WERI-Rb-1 (cell line): ENCODE measurements at places on chromosomes 7 and 10.

DNA sequence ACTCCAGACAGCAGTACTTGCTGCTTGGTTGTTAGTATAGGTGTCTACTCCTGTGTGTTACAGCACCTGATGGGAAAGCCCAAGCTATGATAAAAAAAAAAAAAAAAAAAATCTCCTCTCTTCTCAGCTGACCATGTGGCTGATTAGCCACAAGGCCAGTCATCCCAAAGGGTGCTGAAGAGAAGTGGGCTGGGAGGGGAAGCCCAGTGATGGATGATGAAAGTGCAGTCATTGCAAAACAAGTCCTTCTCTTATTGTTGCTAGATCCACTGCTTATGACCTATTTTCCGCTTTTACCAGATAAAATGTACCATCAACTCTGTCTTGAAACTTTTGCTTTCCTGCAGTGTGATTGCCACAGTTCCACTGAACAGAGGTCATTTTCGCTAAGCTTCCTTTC lies 1092.5 kb upstream of the C7orf33 start:
- DNase-seq: no peak

- no peak for DNase-seq
Measured at GRCh38 chr10:89163265-89163995, 43.7 kb downstream of the CH25H start.

- DNase-seq: no peak
Measured at GRCh38 chr7:49091089-49091488, 166.7 kb downstream of the CDC14C start.

DNA sequence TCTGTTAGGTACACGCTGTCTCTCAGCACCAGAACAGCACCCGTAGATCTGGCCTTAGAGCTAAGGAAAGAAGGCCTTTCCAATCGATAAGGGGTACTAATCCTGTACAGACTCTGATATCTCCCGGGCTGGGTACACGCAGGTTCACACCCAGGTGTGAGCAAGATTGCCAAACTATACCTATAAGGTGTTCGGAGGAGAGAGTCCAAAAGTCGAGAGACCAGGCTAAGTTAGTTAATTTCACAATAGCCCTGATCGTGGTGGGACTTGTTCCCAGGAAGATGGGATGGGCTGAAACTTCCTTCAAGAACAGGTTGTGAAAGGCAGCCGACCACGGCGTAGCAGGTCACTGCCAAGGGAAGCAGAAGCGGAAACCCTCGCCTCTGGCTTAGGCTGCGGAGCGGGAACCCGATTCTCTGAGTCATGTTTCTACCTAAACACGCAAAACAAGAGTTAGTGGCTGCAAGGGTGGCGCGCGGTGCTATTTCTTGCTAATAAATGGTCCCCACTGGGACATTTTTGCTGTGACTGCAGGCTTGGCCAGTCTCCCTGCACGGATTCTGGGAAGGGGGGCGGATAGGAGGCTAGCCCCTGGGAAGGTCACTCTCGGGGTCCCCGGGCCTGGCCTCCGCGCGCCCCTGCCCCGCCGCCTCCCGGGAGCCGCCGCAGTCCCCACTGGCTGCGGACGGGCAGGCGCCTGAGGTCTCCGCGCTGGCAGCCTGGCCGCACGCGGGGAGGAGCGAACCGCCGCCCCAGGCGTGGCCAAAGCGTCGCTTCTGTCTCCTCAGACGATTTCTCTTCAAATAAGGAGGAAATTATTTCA lies 75.4 kb upstream of the PDSS1 start:
- DNase-seq: no peak

- DNase-seq: no peak
Measured at GRCh38 chr10:114541081-114541796, 116.8 kb downstream of the ABLIM1 start.

GRCh38 chr10:71216751-71217265 lies 4.4 kb downstream of the UNC5B start:
- no peak for DNase-seq

GRCh38 chr10:131805696-131806095 lies 95.1 kb upstream of the PPP2R2D start:
- no peak for DNase-seq

DNA sequence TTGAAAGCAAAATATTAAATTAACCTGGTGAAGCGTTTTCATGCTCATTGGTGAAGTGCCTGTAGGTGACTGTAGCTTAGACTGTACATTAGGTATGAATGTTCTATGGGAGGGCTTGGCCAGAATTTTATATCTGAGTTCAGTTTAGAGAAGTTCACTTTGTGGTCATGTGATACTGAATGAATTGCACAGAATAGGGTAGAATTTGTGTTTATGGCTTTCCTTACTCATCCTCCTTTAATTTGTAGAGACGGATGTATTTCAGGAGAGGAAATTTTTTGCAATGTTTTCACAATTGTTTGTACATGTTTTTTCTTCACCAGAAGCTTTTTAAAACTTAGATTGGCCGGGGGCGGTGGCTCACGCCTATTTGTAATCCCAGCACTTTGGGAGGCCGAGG lies 32.3 kb downstream of the REEP3 start:
- DNase-seq: no peak

DNA sequence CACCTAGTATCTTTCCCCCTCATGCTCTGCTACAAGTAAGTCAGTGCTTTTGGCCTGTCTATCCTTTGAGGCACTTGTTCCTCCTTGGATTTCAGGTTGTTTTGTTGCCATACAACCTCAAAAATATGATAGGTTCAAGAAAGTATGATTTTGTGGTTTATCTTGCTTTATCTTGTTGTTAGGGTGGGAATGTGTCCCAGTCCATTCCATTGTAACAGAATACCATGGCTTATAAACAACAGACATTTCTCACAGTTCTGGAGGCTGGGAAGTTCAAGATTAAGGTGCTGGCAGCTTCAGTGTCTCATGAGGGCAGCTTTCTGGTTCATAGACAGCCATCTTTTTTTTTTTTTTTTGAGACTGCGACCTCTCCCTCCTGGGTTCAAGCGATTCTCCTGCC lies 72.1 kb downstream of the TMEM270 start:
- no peak for DNase-seq

- no peak for DNase-seq
Measured at GRCh38 chr10:112716924-112717413, 233.1 kb upstream of the TCF7L2 start.

GRCh38 chr10:110805292-110805691 lies 66.4 kb upstream of the PDCD4 start:
- no peak for DNase-seq

GRCh38 chr7:92916770-92917224 lies 80.4 kb upstream of the CDK6 start:
- DNase-seq: peak; percentile 22

DNA sequence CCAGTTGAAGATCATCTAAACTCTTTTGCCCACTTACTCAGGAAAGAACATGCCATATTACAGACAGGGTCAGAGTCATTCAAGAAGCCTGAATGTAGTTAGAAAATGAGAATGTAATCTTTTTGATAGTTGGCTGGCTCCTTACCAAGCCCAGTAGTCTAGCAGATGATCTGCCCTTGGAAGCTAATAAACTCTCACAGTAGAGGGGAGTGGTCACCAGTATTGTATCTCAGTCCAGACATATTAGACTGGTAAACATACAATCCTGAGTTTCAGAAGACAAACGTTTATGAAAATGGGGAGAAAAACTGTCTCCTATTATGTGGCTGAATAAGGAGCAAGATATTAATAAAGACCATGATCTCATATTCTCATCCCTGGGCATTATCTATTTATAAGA lies 65.3 kb downstream of the SEPTIN7 start:
- no peak for DNase-seq

DNA sequence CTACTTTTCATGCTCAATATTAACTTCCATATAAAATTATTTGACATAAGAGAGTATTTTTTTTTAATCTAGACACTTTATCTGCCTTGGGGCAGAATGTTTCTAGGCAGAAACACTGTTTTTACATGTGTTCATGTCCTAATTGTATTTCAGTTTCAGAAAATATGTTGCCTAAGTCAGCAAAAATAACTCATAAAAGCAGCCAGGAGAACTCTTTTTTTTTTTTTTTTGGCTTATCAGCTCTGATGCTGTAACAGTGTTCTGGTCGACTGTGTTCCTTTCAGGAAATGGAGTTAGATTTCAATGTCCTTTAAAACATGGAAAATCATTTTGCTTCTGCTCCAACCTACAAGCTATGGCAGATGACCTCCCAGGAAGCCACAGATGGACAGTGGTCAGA lies 63.2 kb upstream of the OPALIN start:
- no peak for DNase-seq

GRCh38 chr10:102705531-102705930 lies 8.7 kb downstream of the ARL3 start:
- peak; percentile 37 for DNase-seq

GRCh38 chr7:157900556-157900955 lies 563.8 kb downstream of the DNAJB6 start:
- DNase-seq: no peak

GRCh38 chr10:111137007-111137406 lies 60.2 kb downstream of the ADRA2A start:
- DNase-seq: no peak

DNA sequence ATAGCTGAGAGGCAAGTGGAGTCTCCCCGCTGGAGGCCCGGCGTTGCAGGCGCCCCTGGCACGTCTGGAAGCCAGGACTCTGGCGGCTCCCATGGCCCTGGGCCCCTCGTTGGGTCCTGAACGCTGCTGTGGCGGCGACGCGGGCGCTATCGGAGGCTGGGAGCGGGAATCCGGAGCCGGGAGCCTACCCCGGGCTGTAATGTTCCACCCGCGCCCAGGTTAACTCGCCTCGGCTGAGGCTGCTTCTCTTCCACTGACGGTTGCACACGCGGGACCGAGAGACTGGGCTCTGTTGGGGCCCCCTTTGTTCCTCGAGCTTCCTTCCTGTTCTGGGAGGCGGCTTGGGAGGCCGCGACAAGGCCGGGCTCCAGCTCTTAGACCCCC lies 1.3 kb upstream of the HOXA5 start:
- no peak for DNase-seq

GRCh38 chr7:30249316-30249715 lies 35.1 kb upstream of the ZNRF2 start:
- DNase-seq: no peak

GRCh38 chr7:72234086-72234485 lies 178.1 kb downstream of the CALN1 start:
- DNase-seq: no peak

DNA sequence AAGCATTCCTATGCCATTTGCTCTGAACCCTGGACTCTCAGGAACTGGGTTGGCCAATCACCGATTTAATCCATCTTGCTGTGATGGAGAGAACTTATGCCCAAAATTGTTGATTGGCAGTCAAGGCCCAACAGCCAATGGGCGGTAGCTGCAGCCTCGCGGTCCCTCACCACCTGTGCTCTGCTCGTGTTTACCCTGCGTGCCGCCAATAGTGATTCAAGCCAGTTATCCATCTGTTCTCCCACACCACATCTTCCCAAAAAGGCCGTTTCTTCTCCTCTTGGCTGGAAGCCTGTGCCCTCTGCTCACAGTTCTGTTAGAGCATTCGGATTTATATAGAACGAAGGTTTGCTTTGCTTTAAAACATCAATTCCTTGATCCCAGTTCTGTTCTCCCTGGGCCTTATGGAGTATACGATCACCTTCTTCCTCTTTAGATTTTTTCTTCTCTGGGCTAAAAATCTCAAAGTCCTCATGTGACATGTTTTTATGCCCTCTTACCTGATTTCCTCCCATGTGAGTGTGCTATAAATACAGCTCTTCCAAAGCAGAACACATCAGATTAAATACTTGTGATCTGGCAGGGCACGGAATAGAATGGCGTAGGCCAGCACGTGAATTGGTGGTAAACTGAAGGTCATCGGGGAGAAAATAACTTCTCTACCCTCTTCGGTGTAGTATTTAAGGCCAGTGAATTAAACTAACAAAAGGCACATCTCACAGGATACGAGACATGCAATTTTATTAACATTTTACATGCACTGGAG lies 212.8 kb downstream of the NSUN6 start:
- no peak for DNase-seq

DNA sequence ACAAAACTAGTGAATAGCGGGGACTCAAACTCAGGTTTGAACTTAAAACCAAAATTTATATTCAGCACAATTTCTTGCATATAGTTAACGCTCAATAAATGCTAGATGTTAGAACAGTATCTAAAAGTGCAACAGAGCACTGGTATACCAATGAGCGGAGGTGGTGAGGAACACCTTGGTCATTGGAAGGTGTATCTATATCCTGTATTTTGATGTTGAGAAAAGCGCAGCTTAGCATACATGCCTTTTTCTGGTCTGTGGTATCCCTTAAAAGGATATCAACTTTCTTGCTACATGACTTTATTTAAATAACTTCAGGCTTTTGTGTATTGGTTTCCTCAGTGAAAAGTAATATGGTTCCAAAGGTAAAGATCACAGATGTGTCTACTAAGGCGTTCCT lies 33.3 kb upstream of the DNAJB12 start:
- no peak for DNase-seq

- DNase-seq: no peak
Measured at GRCh38 chr10:17464545-17464944, 10.2 kb upstream of the ST8SIA6 start.

DNA sequence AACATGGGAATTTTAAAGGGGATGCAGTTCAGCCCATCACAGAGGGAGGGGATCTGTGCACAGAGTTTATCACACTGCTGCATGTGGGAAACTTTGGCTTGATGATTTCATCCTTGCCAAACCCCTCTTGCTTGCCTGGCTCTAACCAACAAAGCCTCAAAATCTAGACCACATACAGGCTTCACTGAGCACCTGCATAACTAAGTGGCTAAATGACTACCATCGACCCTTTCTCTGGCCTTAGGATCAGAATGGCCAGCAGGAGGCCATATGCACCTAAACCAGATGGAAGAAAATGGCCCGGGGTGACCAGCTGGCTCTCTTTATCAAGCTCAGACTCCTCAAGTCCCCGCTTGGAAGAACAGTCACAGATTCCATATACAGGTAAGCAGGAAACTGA lies 15.6 kb upstream of the ZNF25 start:
- peak; percentile 45 for DNase-seq

DNA sequence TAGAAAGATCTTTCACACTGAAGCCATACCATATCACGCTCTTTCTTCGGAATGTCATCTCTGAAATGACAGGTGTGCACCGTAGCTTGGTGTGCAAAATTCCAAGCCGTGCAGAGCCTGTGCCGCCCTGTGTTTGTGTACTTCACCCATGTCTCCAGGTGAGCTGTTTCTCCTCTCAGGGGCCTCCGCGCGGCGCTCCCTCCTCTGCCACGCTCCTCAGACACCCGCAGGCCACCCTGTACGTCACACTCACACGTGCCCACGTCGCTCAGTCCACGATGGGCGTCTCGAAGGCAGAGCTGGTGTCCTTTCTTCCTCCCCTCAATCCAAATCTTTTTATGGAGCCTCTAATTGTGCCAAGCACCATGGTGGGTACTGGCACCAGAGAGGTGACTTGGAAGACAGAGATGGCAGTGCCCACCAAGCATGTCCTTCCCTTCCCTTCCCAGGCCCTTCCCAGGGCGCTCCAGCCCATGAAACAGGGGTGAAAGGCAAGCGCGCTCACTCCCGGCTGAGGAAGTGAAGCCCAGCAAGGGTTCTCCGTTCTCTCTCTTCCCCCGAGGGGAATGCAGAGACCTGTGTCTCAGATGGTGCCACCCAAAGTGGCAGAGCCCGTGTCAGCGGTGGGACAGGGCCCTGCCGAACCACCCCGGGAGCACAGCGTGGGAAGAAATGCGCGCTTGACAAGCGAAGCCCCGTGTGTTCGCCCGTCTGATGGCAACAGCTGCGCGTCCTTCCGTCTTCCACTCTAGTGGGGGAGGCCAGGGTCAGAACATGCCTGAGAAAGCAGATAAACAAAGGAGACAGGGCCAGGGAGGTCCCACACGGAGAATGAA lies 292.5 kb upstream of the SHH start:
- DNase-seq: no peak
